ENCODE measurements at places on chromosomes 16 and 17.

DNA sequence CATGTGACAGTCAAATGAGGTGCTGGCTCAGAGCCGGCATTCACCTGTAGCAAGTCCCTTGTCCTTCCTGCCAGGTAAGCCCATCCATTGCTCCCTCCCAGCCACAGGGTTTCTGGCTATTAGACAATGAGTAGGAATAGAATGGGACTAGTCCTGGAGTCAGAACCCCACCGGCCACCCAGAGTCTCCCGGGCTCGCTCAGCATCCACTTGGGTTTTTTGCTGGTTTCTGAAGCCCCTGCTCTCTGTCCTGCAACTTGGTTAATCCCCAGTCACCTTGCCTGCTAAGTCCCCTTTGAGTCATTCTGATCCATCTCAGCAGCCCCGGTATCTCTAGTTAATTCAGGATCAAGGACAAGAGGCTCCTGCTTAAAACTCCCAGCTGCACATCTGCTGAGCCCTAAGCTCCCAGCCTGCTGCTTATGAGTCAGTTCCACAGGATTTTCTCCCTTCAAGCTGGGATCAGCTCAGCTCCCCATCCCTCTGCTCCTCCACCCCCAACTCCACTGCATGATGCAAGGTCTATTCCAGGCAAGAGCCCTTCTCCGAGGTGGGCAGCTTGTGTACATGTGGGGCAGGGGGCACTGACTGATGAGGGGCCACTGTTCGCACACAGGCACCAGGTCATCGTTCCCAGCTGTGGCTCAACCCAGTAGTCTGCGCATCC lies 19.9 kb upstream of the MRPS23 start:
- DNase-seq, result no peak

GRCh38 chr16:58056580-58056979 lies 31.0 kb downstream of the MMP15 start:
- no peak for DNase-seq

DNA sequence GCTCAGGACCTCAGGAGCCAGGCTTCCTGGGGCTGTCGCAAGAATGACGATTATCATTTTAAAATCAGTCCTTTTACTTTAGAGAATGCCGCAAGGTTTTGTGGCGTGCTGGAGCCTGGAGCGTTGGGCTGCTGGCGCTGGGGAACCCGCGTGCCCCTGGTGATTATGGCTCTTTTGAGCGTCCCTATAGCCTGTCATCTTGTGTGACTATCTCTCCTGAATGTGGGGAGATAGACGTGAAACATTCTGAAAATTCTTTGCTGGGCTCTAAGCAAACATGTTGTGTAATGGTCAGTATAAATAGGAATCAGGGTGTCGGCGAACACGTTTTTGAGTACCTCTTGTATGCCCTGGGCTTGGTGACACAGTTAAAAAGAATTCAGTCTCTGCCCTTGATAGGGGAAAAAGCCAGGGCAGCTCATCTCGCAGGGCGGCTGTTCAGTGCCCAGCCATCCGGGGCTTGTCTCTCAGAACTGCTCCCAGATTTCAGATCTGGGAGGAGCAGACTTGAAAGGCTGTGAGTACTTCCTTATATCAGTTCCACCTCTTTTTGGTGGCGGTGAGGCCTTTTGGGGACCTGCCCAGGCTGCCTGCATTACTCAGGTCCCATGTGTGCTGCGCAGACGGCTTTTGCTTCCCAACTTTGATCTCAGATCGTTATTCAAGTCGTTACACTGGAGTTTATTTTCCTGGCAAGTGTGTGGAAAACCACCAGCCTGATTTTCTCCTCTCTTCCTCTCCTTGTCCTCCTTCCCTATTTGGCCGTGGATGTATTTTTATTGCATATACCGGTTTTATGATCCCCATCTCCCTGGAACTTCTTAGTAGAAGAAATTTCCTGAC lies 973 bp downstream of the SLC7A6 start:
- peak; percentile 79 for DNase-seq

DNA sequence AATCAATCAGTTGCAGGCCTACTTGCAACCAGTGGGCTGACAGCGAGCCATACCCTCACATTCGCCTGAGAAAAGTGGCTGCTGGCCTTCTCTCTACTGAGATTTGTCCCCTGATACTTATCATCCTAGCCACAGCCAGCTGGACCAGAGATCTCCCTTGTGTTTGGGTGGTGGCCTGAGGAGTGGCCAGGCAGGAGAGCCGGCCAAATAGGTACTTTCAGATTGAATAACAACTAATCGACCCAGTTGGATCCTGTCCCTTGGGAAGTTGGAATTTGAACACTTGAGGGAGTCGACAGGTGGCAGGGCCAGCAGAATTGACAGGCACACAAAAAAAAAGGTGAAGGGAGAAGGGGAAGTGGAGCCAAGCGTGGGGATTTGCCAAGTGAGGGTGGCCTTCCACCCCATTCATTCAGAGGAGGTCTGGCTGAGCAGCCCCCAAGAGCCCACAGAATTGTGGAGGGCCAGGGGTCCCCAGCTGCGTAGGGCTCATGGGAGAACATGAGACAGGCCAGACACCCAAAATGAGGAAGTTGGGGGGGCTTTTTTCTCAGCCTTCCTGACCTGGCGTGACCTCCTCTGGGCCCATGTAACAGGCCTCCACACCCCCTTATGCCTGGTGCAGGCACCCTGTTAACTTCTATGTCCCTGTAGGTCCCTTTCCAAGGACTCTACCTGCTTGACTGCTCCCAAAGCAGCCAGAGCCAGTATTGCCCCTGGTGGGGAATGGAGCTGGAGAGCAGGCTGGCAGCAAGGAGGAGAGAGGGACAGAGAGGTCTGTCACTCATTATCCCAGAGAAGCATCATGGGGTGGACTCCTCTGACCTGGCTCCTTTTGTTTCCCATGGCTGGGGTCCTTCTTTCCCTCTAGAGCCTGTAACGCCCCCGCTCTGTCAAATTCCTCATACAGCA lies 2.9 kb upstream of the RANGRF start:
- peak; percentile 64 for DNase-seq

DNA sequence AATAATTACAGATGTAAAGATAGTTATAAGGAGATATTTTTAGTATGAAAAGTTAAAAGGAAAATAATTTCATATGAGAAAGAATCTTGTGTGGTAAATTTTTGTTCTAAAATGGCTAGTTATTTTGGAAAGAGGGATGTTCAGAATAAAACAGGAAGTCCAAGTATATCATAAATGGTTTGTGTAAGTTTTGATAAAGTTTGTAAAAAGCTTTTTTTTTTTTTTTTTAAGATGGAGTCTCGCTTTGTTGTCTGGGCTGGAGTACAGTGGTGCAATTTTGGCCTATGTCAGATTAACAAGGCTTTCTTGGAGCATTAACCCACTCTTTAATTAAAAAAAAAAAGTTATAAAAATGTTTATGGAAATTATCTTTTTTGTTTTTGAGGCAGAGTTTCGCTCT lies 8.2 kb upstream of the CDK10 start:
- DNase-seq, result peak; percentile 44

DNA sequence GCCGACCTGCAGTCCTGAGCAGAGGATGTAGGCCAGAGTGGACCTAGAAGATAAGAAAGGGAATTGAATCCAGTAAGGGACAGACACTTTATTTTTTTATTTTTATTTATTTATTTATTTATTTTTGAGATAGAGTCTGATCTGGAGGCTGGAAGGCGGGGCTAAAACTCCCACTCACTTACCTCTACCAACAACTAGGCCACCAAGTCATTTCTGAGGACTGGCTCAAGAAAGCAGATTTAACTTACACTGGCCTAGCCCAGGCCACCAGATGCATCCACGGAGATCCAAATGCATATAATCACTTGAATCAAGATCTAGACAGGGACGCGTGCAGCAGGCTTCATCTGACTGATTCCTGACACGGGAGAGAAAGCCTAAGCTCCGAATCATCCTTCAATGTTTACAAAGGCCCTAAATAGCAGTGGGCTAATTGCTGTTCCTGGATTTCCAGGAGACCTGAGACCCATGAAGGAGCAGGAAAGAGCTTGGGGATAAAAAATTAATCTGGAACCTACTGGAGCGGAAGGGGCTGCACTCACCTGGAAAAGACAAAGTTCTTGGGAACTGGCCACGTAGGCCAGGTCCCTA lies 1.1 kb upstream of the ALOX12 start:
- DNase-seq, result no peak

- peak; percentile 68 for DNase-seq
These were observed 3.1 kb downstream of the CLCN7 start for GRCh38 chr16:1471569-1472194.

DNA sequence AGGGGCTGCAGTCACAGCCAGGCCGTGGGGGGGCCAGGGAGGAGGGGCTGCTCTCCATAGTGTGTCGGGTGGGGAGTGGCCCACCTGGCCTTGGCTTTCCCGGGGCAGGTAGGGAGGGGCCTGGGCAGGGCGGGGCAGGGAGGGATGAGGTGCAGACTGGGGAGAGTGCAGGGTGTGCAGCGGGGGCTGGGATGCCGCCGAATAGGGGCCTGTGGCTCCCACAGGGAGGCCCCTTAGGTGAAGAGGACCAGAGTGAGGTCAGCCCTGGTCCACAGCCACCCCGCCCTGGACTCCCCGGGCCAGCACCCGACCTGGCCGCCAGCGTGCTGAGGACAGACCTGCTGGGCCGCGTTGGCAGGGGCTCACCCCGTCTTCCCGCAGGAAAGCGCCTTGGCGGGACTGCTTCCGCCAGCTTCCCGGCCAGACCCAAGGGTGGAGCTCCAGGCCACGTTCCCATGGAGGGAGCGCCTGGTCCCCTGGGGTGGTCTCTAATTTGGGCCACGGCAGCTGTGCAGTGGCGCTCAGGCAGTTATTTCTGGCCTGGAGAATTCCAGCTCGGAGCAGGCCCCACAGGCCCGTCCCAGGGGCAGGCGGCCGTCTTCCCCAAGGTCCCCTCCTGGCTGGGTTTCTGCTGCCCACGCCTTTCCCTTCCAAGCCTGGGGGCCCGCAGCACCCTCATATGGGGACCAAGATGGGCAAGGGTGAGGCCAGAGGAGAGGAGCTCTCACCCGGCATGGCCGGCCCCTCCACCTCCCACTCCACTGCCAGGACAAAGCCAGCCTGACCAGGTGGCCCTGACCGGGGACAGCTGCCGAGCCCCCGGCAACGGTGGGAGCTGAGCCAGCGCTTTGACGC lies 27.9 kb downstream of the CACNA1H start:
- DNase-seq, result no peak

DNA sequence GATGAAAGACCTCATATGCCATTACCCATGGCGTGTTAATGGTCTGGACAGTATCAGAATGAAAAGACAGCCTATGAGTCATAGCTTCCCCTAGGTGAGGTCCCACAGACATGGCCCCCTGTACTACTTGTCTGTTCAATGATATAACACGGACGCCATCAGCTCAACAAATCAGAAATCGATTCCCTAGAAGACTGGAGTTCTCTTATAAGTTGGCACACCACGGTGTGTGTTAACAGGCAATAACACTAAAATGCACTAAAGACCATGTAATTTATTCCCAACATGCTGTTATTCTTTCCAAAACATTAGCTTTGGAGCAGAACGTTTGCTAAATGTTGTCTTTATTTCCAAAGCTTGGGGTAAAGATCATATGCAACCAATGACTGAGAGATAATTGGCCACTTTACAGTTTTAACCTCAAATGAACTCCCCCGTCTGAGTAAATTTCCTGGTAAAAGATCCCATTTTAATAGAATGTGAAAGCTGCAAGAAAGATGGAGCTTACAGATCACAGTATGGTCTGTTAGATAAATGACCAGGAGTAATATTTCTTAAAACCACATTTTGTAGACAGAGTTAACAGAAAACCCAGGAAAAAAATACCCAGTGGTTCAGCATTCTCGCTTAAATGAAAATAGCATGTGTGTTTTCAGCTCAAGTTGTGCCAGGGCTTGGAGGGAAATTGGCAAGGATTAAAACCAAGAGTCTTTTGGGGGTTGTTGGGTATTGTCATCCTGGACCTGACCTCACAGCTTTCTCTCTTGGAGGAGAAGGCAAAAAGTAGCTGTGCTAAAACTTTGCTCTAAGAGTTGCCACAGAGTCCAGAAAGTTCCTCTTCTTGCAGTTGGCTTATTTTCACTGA lies 65.9 kb downstream of the PCTP start:
- DNase-seq, result peak; percentile 62

- no peak for DNase-seq
These were observed 18.3 kb downstream of the NT5M start for GRCh38 chr17:17321356-17322025.

GRCh38 chr16:9226924-9227323 lies 135.5 kb downstream of the HAPSTR1 start:
- no peak for DNase-seq

GRCh38 chr16:10980813-10981212 lies 36.4 kb downstream of the CLEC16A start:
- no peak for DNase-seq

GRCh38 chr17:31647661-31648060 lies 211.4 kb downstream of the COPRS start:
- DNase-seq, result peak; percentile 49

DNA sequence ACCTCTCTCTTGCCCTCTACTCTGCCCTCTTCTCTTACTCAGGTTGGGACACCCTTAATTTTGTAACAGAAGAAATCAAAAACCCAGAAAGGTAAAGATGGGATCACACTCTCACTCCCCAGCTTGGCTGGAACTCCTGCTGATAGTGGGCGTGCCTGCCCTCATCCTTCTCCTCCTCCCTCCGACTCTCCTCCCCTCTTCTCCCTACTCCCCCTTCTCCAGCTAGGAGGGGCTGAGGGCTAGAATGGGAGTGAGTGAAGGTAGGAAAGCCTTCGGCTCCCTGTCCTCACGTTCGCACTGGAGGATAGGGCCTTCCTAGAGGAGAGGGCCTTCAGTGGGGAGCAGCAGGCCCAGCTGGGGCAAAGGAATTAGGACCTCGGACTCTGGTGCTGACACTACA lies 20.3 kb downstream of the SLC7A6OS start:
- no peak for DNase-seq

- peak; percentile 43 for DNase-seq
These were observed 16.8 kb upstream of the TRPV2 start for GRCh38 chr17:16398270-16399267.

- no peak for DNase-seq
These were observed 5.8 kb downstream of the GPT2 start for GRCh38 chr16:46889942-46890300.

- DNase-seq, result no peak
These were observed 10.7 kb downstream of the C16orf95 start for GRCh38 chr16:87306516-87306915.

DNA sequence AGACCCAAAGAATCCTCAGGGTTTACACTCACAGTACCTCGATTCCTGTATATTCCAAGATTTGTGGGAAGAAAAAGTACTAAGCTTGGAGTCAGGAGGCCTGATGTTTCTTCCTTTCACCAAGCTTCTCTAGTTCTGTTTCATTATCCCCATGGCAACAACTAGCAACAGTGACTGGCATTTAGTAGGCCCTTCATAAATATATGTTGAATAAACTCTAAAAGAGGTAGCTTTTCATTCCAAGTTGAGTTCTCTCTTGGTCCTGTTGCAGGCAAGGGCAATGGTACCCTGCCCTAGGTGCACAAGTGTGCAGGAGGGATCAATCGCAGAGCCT lies 527 bp upstream of the UBE2Z start:
- no peak for DNase-seq

DNA sequence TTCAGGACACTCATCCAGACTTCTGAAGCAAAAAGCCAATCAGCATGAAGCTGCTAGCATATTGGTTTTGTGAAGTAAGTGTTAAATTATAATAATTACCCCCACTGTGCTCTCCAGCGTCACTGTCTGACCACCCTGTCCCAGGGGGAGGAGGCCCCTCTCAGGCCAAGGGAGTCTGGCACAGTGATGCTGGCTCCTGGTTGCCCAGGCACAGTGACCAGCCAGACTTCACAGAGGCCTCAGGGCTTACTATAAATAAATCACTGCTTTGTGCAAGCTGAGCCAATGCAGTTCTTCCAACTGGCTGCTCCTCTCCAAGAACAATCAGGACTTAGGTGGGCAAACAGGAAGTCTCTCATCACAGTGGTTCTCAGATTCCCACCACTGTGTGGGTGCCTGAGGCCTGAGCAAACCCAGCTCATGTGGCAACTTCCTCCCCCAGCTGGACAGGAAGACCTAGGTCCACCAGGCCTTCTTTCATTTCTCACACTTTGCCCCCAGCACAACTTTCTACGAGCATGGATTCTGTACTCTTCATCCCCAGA lies 1.7 kb upstream of the DBNDD1 start:
- DNase-seq, result peak; percentile 21

Data from KBM-7 (cell line).